ENCODE measurements at places on chromosomes 5 and 9.

GRCh38 chr9:95342571-95342970 is 25.1 kb upstream of the FANCC start:
- DNase-seq, result no peak

DNA sequence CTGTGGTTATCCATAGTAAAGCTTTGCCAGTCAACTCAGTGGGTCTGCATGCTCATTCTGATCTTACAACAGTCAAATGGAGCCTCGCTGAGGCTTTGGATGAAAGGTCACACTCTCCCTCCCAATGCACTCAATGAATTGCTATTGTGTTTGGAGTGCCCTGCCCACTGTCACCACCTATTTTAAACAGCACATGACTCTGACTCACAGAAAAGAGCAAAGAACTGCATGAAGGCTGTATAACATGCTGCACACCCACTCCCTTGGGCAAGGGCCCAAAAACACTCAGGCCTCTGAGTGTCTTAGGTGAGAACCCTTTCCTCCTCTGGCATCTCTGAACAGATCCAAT is 118.7 kb upstream of the CCDC112 start:
- peak; percentile 98 for DNase-seq

GRCh38 chr5:14395411-14395810 is 186.2 kb upstream of the OTULINL start:
- DNase-seq, result no peak

DNA sequence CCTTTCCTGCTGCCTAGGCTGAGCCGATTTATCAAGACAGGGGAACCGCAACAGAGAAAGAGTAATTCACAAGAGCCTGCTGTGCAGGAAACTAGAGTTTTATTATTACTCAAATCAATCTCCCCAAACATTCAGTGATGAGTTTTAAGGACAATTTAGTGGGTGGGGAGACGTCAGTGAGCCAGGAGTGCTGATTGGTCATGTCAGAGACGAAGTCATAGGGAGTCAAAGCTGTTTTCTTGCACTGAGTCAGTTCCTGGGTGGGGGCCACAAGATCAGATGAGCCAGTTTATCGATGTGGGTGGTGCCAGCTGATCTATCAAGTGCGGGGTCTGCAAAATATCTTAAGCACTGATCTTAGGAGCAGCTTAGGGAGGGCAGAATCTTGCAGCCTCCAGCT is 19.0 kb downstream of the SNX24 start:
- DNase-seq, result no peak

GRCh38 chr9:37617832-37618231 is 25.4 kb upstream of the TOMM5 start:
- DNase-seq, result peak; percentile 60

GRCh38 chr5:33806738-33807442 is 84.9 kb downstream of the ADAMTS12 start:
- no peak for DNase-seq

DNA sequence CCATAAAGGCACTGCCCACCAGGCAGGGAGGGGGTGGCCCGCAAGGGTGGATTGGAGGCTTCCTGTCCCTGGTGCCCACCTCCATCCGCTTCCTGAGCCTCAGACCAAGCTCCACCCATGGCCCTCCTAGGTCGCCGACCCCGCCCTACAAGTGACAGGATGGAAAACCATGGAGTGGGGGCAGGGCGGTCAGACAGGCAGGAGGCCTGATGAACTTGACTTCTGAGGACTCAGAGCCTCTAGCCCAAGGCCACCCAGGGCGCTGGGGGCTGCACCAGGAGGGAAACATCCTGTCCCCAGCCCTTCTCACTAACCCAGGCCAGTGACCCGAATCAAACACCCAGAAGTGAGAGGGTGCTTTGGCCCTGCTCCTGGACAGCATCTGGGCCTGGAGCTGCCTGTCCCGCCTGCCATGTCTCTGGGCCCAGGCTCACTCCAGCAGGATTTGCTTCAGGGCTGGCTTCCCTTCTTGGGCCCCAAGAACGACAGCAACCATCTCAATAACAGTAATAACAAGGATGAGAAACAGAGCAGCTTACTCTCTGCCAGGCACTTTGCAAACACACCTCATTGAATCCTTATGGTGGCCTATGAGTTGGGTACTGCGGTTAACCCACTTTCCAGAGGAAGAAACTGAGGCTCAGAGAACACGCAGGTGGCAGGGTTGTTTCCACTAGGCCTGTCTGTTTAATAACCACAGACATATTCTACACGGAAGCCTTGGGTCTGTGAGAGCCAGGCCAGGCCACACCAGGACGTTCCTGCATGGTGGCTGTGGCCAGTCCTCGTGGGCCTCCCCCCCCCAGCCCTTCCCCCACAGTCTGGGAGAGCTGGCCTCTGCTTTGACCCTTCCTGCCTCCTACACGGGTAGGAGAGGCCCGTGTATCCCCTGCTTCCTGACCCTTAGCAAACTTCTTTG is 4.4 kb upstream of the ST6GALNAC6 start:
- peak; percentile 75 for DNase-seq

DNA sequence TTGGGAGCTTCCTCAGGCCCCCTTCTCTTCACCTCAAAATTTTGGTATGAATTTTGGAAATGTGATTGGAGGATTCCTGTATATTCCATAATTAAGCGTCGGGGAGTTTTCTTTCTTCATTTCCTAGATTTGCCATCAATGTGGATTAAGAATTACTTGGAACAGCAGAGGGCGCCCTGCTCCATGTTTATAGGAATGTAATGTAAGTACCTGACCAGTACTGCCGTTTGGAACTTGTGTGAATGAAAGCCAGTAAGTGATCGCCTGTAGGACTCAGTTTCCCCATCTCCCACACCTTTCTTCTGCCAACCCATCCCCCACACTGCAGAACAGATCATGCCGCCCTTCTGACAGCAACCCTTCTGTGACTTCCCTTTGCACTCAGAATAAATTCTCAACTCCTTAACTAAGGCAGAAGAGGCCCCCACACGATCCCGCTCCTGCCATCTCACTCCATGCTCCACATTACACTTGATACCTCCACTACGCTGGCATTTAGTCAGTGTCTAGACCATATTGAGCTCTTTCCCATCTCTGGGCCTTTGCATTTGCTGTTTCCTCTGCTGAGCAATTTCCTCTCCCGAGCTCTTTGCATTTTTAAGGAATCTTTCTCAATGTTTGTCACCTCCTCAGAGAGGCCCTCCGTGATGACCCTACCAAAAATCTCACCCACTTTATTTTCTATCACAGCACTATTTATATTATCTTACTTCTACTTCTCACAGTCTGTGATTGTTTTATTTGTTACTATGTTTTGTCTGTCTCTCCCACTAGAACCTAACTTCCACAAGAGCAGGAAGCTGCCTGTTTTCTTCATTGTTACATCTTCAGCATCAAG is 79.5 kb upstream of the HTR4 start:
- DNase-seq, result peak; percentile 80

DNA sequence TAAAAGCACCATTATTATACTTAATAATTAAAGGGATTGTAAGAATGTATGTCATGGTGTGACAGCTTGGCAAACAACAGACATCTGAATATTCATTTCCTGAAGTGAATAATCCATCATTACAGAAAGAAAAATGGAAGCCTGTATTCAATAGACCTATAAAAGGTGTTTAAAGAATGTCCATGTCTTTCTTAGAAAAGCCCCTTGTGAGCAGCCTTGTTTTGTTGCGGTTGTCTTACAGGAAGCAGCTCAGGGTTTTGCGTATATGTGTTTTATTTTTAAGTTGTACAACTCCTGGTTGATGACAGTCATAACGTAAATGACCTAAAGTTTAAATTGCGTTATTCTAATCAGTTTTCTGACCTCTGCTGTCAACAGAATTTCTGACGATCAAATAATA is 53.8 kb downstream of the CAST start:
- no peak for DNase-seq

- peak; percentile 49 for DNase-seq
Observed at GRCh38 chr5:150263801-150264621, 25.6 kb downstream of the CAMK2A start.

GRCh38 chr5:59921816-59922215 is 28.3 kb upstream of the PDE4D start:
- DNase-seq, result no peak

DNA sequence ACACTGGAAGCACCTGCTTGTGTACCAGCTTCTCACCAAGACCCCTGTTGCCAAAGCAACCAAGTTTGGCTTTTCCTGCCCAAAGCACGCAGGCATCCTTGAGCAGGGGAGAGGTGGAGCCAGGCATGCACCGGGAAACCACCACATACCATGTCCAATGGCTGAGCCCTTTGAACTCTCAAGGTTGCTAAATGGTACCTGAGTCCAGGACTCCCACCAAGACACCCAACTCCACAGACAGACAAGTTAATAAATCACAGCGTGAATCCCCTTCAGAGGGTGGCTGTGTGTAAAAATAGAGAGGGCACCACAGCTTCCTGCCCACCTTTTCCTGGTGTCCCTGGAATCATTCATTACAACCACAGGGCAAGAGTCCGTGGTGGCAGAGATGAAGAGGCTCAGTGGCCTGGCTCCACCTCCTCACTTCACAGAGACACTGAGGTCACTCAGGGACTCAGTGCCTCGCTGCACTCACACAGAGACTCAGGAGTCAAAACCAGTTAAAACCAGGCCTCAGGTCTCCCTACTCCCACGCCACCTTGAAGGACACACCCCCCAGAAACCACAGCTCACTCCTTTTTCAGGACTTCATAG is 143.7 kb downstream of the C5orf15 start:
- DNase-seq, result peak; percentile 46

- DNase-seq, result no peak
Observed at GRCh38 chr5:56282216-56282615, 49.1 kb upstream of the ANKRD55 start.

DNA sequence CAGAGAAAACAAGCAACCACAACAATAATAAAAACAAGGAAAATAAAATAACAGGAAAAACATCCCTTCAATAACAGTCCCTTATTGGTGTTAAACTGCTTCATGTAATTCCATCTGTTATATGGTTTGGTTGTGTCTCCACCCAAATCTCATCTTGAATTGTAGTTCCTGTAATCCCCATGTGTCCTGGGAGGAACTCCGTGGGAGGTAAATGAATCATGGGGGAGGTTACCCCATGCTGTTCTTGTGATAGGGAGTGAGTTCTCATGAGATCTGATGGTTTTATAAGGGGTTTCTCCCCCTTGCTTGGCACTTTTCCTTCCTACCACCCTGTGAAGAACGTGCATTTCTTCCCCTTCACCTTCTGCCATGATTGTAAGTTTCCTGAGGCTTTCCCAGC is 369.8 kb downstream of the TMEM232 start:
- no peak for DNase-seq

DNA sequence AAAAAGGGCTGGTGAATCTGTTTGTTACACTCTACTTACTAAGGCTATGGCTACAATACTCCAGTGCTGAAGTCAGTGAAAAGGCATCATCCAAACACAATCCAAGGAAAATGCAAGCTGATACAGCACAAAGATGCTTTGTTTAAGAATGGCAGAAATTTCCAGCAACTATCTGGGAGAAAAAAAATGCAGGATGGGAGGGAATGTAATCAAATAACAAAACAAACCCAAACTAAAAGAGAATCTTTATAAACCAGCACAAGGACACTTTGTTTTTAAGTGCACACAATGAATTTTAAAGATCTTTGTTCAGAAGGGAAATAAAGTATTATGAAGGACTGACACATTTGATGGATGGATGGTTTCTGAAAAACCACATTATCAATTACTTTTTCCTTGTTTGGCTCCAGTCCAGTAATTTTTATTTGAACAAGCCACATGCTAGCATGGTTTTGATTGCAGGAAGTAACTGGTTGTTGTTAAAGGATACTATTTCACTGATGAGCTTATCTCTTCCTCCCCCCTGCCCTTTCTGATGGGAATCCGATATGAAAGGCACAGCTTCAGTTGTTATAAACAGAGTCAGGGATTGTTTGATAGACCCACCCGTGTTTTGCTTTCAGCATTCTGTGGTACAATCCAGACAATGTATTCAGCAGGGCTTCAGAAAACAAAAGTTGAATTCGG is 12.1 kb upstream of the TLE4 start:
- no peak for DNase-seq

DNA sequence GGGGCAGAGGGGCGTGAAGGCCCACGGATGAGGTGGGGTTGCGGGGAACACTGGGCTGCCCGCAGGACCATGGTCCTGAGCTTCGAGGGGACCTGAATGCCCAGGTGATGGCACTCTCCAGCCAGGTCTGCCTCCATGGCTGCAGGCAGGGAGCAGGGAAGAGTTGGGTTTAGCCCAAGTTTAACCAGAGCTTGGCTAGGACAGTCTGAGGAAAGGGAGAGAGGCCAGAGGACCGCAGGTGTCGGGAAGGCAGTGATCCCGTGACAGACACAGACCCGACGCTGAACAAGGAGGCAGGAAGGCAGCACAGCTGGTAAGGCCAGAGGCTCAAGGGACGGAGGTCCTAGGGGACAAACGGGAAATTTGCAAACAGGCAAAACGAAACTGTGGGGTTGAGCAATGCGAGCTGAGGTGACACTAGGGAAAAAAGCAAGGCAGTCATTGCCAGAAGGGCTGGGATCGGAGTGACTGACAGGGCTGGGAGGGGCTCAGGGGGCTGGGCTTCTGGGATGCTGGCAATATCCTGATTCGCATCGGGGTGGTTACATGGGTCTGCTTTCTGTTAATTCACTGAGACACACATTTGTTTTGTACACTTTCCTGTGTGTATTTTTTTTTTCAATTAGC is 25.0 kb downstream of the ARPC5L start:
- no peak for DNase-seq

- DNase-seq, result no peak
Observed at GRCh38 chr9:136178773-136179075, 26.2 kb downstream of the LHX3 start.

DNA sequence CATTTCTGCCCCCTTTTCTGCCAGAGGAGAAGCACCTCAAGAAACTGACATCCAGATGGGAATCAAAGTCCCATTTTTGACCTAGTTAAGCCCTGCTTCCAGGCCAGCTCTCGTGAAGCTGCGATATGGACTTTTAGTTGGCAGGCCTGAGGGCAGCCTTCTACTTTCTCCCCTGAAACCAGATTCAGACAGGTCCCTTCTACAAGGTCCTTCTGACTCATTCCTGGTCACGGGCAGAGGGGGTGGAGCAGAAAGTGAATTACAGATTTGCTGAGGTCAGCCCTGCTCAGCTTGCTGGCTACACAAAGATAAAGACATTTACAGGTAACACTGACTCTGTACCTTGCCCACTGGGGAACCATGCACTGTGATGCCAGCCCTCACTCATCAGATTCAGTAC is 52.8 kb upstream of the TUT7 start:
- peak; percentile 46 for DNase-seq

DNA sequence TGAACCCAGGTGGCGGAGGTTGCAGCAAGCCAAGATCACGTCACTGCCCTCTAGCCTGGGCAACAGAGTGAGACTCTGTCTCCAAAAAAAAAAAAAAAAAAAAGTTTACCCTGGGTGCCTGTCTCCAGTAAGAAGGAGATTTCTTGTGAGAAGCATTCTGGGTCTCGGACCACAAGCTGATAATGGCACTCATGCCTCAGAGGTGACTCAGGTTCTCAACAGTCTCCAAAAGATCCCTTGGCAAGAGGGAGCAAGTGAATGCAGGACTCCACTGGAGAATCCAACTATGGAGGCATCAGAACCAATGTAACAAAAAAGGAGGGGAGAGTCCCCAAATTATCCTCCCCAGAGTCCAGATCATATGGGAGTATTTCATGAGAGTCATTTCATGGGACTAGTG is 106.0 kb upstream of the LRRTM2 start:
- DNase-seq, result no peak

GRCh38 chr5:76022611-76023010 is 60.6 kb upstream of the SV2C start:
- no peak for DNase-seq

Data from SW480 (cell line).